ENCODE measurements at places on chromosomes 4 and X.

DNA sequence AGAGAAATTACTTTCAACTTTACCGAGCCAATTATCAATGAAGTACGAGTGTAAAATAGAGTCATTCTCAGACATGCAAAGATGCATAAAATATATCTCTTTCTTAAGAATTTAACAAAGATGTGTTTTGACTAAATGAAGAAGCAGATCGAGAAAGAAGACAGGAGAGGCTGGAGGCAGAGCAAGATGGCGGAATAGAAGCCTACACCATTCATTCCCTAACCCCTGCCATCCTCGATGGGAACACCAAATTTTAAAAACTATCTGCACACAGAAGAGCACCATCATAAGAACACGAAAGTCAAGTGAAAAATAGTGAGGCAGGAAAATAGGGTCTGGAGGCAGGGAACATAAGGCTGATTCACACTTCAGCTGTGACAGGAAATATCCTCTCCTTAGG lies 35.0 kb downstream of the CCDC158 start:
- DNase-seq, result no peak

- DNase-seq, result no peak
These were observed 37.7 kb upstream of the UGT2B7 start for GRCh38 chr4:69058410-69059059.

- DNase-seq, result no peak
These were observed 120.3 kb upstream of the DKK2 start for GRCh38 chr4:107156443-107156842.

- no peak for DNase-seq
These were observed 225.1 kb upstream of the GPC4 start for GRCh38 chrX:133640161-133641015.

DNA sequence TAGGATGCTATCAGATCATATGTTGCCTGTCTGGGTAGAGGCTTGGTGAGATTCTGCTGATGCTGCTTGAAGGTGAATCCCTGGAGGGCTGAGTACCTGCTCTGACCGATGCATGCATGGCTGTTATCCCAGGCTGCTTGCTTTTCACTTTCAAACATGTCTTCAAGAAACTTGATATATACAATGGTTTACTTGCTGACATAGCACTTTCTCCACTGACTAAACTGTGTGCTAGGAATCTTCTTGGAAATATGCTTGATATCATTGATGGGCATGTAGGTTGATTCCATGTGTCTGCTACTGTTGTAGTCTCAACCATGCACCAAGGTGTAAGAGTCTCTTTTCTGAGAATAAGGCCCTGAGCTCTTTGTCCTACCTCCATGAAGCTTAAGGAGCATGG lies 79.6 kb upstream of the WDR1 start:
- DNase-seq, result no peak

DNA sequence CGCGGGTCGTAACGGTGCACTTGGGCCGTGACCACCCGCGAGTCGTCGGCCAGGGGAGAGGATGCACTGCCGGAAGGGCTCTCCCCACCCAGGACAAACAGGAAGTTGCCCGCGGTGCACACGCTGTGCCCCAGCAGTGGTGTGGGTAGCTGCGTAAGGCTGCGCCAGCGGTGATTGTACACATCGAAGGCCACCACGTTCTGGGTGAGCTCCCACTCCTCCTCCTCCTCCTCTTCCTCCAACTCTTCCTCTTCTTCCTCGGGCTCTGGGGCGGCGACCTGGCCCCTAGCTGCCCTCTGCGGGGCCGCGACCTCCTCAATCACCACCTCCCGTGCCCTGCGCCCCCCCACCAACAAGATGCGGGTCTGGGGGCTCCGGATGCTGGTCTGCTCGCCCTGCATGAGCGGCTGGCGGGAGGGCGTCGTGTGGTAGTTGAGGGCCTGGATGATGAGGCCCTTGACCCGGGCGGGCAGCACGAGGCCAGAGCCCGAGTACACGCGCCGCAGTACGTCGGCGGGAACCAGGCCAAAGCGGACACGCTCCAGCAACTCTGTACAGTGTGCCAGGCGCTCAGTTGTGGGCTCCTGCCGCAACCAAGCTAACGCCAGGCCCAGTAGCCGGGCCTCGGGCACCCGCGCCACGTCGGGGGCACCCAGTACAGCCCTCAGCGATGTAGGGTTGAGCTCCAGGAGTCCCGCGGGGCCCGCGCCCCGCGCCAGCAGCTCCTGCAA lies 1.4 kb downstream of the KLHL34 start:
- DNase-seq, result no peak

GRCh38 chrX:39398215-39398962 lies 597.1 kb downstream of the MID1IP1 start:
- no peak for DNase-seq

- DNase-seq, result no peak
These were observed 92.6 kb downstream of the IQCM start for GRCh38 chr4:149723065-149723464.

GRCh38 chr4:17667653-17668201 lies 53.3 kb downstream of the MED28 start:
- DNase-seq, result no peak

DNA sequence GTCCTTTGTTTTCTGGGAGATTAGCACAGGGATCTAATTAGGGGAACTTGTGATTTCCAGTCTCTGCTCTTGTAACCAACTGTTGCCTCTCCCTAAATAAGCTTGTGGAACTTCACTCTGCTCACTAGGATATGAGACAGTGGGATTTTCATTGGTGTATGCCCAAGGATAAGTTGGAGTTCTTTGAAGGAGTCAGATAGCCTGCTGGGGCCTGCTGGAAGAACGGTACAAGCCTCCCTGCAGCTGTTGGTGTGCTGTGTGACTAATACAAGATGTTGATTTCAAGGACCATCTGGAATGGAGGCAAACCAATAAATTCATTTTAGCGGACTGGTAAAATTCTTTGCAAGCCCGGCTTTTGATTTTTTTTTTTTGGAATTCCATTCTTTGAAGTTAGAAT lies 167.0 kb downstream of the AASDH start:
- DNase-seq, result no peak

GRCh38 chr4:70522626-70523025 lies 4.3 kb downstream of the AMTN start:
- DNase-seq, result no peak

GRCh38 chr4:37964734-37965457 lies 4.7 kb downstream of the PTTG2 start:
- DNase-seq, result no peak

DNA sequence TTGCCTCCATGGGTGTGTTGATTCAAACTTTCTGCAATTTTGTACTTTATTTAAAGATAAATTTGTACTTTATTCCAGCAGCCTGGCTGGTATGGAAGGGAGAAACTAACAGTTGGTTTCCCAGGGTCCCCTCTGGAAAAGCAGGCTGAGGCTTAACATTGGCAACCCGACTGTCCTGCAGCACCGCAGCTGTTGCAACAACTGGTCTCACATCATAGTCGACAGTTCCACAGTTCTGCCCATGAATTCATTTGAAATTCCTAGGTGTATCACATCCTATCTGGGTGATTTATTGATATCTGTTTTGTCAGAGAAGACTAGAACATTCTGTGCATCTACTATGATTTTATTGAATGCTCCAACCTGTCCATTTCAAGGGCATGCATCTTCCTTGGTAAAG lies 98.8 kb upstream of the GATB start:
- no peak for DNase-seq

- no peak for DNase-seq
These were observed 22.4 kb downstream of the PAGE1 start for GRCh38 chrX:49673394-49673793.

DNA sequence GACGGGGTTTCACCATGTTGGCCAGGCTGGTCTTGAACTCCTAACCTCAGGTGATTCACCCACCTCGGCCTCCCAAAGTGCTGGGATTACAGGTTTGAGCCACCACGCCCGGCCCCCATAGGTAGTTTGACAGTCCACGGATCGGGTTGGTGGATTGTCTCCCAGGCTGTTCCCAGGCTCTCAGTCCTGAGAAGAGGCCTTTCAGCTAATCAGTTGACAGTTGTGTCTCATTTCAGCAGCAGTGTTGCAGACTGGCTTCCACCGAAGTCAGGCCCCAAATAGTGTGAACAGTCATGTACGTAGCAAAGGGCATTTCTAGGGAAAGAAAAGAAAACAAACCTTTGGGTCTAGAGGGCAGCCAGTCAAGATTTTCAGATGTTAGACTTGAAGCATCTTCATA lies 102.4 kb upstream of the TLR3 start:
- DNase-seq, result no peak

DNA sequence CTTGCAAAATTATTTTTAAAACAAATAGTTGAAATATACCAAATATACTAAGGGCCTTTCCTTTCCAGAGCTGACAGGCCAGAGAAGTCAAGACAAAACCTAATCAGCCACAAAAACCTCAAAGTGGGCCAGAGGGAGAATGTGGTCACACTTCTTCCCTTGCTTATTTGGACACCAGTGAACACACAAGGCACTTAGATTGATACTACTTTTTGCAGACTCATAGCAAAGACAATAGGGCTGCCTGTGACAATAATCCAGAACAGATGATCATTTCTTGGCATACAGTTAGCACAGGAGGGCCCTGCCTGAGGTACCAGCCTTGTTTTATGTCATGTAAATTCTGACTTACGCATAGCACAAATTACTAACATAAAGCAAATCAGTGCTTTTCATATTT lies 215.7 kb upstream of the NEIL3 start:
- DNase-seq, result no peak

GRCh38 chr4:140673729-140674128 lies 82.5 kb downstream of the TBC1D9 start:
- no peak for DNase-seq
